ENCODE measurements at places on chromosomes 1 and 21. TPM values are rescaled to one million over a fixed set of nuclear protein-coding genes. Genes with fewer than 3 reads are reported as not detected.

The S100A7 gene
- total RNA-seq = not detected

The HOOK1 gene
- under 0.01 TPM for total RNA-seq

The PPFIA4 gene
- 35.9 TPM for total RNA-seq

The S100A16 gene
- total RNA-seq = 106 TPM

The TRIM45 gene
- 1.7 TPM for total RNA-seq

The ZSWIM5 gene
- 1.9 TPM for total RNA-seq

The RAP1GAP gene
- total RNA-seq = 0.18 TPM

All from smooth muscle cell of bladder (primary cell).